ENCODE measurements at places on chromosomes 6 and 20.

GRCh38 chr6:150638765-150639164, 39.1 kb downstream of the PLEKHG1 start:
- no peak for DNase-seq

GRCh38 chr20:56376331-56376730, 15.7 kb downstream of the AURKA start:
- no peak for DNase-seq

DNA sequence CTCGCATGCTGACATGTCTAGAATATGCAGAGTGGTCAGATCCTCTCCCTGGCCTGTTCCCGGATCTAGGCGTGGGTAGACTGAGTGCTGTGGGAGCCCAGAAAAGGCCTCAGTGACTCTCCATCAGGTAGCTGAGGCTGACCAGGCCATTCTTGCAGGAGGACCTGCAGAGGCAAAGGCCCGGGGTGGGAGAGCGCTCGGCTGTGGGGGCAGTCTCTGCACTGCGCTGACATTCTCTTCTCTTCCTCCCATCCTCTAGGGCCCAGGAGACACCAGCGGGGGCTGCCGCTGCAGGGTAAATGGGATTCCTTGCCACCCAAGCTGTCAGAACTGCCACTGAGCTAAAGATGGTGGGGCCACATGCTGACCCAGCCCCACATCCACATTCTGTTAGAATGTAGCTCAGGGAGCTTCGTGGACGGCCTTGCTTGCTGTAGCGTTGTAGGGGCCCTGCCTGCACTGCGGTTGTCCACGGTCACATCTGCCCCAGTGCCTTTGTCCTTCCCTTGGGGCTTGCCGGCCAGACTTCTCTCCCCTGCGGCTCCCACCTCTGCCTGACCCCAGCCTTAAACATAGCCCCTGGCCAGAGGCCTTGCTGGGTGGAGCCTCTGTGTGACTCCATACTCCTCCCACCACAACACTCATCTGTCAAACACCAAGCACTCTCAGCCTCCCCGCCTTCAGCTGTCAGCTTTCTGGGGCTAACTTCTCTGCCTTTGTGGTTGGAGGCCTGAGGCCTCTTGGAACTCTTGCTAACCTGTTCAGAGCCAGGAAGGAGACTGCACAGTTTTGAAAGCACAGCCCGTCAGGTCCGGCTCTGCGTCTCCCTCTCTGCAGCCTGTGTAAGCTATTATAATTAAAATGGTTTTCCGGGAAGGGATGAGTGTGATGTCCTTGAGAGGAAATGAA, 22.2 kb downstream of the RBCK1 start:
- no peak for DNase-seq

GRCh38 chr20:20231528-20232298, 136.2 kb upstream of the INSM1 start:
- no peak for DNase-seq

DNA sequence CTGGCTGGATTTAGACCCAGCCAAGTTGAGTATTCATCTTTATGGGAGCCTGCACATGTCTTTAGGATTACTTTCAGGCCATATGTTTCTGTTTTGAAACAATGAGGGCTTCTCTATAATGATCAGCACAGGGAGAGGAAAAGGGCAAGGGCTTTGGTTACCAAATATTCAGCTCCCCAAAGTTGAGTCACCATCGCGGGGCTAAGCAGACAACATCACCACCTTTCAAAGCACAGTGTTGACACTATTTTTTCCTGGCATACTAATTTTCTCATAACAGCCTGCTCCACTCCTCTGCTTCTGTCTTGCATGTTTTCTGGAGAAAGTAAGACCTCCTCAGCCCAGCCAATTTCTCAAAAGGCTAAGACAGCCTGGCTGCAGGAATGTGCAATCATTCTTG, 4.9 kb downstream of the SCML4 start:
- DNase-seq = no peak

- no peak for DNase-seq
Observed at GRCh38 chr6:6643398-6643797, 54.9 kb downstream of the LY86 start.

GRCh38 chr6:170029416-170030283, 261.2 kb downstream of the DLL1 start:
- no peak for DNase-seq

DNA sequence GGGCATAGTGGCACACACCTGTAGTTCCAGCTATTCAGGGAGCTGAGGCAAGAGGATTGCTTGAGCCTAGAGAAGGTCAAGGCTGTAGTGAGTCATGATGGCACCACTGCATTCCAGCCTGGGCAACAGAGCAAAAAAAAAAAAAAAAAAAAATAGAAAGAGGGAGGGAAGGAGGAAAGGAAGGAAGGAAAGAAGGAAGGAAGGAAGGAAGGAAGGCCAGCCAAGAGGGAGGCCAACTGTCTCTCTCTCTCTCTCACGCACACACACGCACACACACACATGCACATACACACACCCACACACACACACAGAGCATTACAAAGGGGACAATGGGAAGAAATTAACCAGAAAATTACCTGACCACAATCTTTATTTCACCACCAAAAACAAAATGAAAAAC, 50.6 kb upstream of the COL9A1 start:
- no peak for DNase-seq

- DNase-seq = peak; percentile 13
Observed at GRCh38 chr20:34190679-34191090, 50.5 kb upstream of the ASIP start.

DNA sequence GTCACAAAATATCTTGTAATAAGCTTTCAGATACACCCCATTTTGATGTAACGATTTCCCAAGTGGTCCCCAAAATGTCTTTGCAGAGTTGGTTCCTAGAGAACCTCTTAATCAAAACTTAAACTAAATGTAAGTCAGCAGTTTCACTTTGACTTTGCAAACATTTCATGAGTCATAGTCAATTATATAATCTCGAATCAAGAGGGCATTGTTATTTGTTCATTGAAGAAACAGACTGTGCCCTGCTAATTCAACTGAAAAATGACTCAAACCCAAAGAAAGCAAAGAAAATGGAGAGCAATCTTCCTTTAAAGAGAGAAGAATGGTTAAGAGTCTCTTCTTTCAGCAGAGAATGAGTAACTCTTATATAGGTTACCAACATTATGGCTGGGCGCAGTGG, 58.3 kb downstream of the IPCEF1 start:
- no peak for DNase-seq

DNA sequence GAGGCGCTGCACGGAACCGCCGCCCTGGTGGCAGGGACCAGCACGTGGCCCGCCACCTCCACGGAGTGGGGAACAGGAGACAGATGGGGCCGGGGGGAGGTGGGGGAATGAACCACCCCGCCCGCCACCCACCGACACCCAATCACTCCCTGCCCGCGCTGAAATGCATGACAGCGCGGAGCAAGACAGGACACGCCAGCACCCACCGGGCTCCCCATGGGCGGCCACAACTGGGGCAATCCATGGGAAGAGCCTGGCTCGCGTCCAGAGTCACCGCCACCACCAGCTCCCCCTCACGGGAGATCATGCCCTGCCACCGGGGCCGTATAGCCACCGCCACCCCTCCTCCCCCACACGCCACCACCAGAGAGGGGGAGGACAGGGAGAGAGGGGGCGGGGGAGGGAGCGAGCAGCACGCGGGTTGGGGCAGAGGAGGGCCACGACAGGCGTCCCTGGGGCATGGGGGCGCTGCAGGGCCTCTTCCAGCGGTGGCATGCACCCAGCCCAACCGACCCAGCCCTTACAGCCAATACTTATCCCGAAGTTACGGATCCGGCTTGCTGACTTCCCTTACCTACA, 744.3 kb upstream of the DEFB115 start:
- DNase-seq = no peak

GRCh38 chr6:31898383-31899011, 999 bp upstream of the EHMT2 start:
- DNase-seq = peak; percentile 73

DNA sequence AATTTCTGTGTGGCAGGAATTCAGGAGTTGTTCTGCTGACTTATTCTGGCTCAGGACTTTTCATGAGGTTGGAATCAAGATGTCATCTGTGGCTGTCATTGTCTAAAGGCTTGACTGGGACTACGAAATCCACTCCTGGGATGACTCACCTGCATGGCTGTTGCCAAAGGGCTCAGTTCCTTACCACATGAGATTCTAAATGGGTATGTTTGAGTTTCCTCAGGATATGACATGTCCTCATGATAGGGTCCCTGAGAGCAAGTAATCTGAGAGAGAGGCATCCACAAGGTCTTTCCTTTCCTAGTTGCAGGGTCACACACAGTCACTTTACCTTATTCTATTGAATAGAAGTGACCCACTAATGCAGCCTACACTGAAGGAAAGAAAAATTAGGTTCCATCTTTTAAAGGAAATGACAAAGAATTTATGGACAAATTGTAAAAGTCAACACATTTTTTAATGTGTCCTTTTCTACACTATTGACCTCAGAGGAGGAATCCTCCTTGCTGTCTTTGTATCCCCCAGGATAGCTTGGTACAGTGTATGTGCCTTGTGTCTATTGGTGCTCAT, 1025.0 kb upstream of the GJE1 start:
- DNase-seq = no peak

GRCh38 chr6:132004668-132005067, 53.5 kb upstream of the CCN2 start:
- no peak for DNase-seq

DNA sequence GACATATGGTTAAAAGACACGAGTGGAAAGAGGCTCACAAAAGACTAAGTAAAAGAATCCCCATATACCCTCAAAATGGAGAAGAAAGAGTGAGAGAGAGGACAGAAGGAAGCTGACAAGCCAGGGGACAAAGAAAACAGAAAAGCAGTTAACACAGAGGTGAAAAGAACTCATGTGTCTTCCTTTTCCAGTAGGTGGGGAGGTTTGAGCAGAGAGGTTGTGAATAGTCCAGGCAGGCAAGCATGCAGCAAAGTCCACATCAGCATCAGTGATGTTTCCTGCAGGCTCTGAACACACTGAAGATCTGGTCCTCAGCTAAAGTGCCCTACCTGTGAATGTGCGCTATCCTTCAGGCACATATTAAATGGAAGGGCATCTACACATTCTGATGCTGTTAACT, 196.5 kb upstream of the IRAK1BP1 start:
- DNase-seq = no peak

- peak; percentile 29 for DNase-seq
Observed at GRCh38 chr20:33209789-33210188, 7.4 kb upstream of the BPIFA3 start.

GRCh38 chr6:149079911-149080491, 237.5 kb upstream of the TAB2 start:
- no peak for DNase-seq

DNA sequence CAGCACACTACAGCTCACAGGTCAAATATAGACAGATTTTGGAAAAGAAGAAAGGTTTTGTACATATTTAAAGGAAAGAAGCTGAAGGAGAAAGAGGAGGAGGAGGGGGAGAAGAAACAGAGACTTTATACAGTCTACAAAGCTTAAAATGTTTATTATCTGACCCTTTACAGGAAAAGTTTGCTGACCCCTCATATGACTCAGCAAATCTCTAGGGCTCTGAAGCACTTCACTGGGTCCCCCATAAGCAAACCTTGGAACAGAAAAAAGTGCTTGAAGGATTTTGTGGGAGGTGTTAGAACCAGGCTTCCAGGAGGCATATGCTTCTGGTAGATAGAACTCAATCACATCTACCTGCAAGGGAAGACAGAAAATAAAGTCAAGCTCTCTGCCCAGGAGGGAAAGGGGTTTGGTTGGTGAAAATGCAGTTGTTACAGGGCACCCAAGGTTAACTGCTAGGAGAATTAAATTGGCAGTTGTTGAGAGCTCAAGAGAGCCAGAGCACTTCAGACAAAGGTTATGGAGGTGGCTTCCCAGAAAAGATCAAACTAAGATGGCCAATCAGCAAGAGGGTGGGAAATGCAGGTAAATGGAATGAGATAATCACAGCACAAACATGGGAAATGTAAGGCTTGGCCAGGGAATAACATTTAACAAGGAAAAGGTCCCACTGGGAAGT, 207.4 kb upstream of the SGK1 start:
- DNase-seq = no peak

- DNase-seq = no peak
Observed at GRCh38 chr6:76347539-76347938, 275.1 kb upstream of the IMPG1 start.

- DNase-seq = no peak
Observed at GRCh38 chr6:104014163-104014959, 845.4 kb downstream of the HACE1 start.

DNA sequence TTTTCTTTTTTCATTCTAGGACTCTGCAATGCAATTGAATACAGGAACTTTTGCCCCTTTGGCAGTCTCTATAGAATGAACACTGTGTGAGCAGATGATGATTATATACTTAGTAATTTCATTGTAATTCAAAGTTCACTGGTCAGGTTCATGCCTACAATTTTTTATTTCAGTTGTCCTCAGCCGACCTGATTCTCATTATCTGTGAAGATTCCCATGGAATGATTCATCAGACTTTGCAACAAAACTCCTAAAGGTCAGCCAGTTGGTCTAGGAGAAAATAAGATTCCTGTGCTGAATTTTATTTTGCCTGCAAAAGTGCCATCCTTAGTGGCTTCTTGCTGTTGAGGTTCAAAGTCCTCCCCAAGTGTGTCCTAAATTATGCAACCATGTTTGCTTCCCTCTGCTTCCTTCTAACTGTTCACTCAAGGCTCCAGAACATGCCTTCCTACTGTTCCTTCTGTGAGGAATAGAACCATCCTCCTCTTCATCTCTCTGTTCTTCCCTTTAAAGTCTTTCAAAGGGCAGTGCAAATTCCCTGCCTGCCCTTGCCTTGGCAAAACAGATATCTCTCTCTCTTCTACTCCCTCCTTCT, 194.2 kb upstream of the CNR1 start:
- no peak for DNase-seq

- peak; percentile 86 for DNase-seq
Observed at GRCh38 chr6:35601331-35602132, 87.2 kb downstream of the FKBP5 start.

- DNase-seq = no peak
Observed at GRCh38 chr20:17273717-17274116, 46.9 kb downstream of the PCSK2 start.

DNA sequence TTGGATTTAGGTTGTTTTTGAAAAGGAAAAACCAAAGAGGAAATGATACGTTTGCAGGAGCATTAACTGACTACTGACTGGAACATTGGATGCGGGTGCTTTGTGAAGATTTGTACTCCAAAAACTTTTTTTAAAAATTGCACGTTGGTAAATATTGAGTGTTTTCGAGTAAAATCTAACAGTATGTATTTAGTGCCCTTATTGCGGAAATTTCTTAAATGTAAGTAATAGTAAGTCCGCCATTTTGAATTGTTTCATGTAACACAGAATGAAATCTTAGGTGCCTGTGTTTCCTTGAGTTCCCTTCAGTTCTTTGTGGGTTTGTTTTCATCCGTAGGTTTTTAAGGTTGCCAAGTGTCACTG, 15.2 kb upstream of the LIN28B start:
- no peak for DNase-seq

DNA sequence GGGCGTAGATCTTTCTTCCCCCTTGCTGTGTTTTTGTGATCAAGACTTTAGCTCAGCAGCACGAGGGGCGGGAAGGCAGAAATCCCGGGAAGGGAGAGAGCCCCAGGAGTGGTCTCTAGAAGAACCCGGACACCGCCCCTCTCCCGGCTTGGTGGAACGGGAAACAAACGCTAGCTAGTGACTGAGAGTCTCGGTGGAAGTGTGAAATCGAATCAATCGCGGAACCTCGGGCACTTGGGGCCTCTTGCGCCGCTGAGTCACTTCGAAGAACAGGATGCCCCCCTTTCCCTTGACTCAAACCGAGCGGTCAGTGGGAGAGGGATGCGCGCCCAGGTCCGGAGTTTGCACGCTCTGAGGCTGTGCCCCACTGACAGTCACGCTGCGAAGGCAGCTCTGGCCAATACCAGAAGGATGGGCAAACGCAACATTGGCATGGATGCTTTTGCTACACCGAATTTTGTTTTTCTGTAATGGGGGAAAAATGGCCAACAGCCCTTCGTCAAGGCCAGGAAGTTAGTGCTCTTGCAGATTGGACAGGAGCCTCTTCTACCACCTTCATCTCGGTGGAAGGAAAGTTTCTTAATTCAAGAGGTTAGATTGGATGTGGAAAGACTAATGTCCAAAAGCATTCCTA, 1.6 kb upstream of the OLIG3 start:
- no peak for DNase-seq
